Coronary artery (tissue), 2 donors: ENCODE measurements at places on chromosomes 11 and 22.

- DNase-seq = no peak
Measured at GRCh38 chr11:69485337-69486041, 4.0 kb downstream of the LINC01488 start.

DNA sequence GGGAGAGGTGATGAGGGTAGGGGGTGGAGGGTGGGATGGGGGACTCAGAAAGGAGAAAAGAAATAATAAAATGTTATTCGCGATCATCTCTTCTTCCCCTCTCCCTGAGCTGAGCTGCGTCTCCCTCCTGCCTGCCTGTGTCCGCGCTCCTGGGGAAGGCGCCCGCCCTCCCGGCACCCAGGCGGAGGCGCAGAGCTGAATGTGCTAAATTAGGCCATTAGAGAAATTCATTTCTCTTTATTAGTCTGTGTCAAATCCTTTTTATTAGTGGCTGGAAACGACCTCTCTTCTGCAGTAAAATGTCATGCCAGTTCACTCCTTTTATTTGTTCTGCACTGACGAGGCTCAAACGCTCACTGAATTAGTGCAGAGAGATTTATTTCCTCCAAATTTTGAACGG is 116.1 kb downstream of the FEZ1 start:
- DNase-seq = no peak

- no peak for DNase-seq
Measured at GRCh38 chr22:37026325-37026724, 6.8 kb downstream of the MPST start.

GRCh38 chr11:43515090-43515489 is 156.4 kb downstream of the TTC17 start:
- DNase-seq = no peak

- DNase-seq = no peak
Measured at GRCh38 chr22:50320671-50321325, 6.0 kb downstream of the DENND6B start.

DNA sequence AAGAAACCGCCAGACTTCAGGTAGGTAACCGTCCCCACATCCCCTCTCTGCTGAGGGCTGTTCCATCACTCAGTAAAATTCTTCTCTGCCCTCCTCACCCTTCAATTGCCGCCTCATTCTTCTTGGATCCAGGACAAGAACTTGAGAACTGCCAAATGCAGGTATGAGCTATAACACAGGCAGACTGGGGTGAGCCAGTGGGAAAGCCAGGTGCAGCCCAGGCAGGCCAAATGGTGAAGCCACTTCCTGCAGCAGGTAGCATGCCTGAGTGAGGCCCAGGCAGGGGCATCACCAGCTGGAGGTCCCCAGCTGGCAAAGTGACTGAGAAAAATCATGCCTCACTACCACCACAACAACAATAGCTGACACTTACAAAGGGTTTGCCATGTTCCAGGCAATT is 22.4 kb upstream of the API5 start:
- no peak for DNase-seq

DNA sequence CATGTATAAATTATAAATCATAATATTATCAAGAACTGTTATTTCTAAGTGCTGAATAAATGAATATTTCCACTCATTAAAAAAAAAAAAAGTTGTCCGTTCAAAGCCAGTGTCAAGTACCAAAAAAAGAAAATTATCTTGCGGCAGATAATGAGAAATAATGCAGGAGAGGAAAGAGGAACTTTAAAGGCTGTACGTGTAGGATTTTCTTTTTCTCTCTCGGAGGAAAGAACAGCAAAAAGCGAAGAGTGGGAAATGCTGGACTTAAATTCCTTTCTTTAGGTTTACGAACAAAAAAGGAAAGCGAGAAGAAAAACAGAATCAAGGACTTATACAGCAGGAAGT is 999 bp upstream of the CCDC83 start:
- DNase-seq = no peak

DNA sequence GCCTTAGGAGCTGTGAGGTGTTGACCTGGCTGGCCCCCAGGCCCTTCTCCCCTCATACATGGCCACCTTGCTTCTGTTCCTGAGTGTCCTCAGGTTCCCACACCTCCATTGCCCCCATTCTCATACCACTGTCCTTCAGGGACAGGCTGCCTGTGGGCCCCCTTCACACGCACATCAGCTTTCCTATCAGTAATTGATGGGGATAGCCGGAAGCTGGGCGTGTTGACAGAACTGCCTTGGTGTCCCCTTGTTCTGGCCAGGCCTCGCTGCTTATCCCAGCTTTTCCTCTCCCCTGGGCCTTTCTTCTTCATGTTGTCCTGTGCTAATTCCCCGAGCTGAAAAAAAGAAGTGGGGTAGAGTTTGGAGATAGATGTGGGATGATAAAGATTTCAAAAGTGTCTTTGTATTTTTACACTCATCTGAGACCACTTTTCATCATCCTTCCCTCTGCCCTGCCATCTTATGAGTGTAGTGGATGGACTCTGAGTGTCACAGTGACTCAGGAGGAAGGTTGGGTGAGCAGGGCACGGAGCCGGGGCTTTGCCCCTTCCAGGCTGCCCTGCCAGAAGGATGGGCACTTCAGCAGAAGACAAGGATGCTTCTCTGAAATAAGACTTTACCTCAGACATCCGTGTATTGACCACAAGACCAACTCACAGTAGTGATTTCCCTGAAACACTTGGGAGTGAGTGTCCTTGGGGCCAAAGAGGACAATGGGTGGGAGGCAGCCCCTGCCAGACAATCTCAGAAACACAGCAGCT is 42.8 kb downstream of the MED15 start:
- no peak for DNase-seq

- DNase-seq = no peak
Measured at GRCh38 chr11:95119361-95120060, 29.9 kb downstream of the ENDOD1 start.

GRCh38 chr11:17639091-17639490 is 80.3 kb upstream of the MYOD1 start:
- DNase-seq = no peak

- DNase-seq = no peak
Measured at GRCh38 chr11:18706330-18707243, 8.0 kb downstream of the TMEM86A start.

DNA sequence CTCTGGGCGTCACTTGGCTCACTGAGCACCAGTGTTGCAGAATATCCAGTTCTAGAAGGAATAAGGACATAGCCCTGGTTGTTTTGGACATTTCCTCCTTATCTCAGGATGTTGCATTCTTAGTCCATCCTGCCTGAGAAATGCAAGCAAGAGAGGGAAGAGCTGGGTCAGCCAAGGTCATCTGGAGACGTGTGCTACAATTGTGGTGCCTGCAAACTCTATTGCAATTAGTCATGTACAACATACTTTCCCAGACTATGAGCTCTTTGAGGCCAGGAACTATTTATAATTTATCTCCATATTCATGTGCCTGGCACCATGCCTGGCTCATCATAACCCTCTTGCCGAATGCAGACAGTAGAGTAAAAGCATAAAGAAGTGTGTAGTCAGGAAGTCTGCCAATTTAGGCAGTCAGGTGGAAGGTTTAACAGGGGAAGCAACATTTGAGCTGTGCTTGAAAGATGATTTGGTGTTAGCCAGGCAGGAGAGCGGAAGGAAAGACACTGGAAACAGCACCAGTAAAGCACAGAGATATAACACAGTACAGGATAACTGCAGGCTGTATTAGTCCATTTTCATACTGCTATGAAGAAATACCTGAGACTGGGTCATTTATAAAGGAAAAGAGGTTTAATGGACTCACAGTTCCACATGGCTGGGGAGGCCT is 129.4 kb upstream of the PAX6 start:
- DNase-seq = no peak

DNA sequence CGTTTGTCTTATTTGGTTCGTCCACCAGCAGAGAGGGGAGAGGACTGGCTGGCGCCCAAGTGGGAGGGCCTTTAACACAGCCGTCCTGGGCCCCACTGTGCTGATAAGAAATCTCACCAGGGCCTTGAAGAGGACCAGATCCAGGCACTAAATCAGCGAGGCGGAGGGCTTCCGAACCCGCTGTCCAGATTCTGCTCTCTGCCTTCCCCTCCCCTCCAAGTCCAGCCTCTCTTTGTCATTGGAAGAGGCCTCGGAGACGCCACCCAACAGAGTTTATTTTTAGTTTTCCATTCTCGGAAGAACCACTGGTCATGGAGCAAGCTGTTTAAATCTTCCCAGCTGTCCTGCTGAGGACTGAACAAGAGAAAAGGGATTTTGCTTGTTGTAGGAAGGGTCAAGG is 9.3 kb upstream of the FXYD6 start:
- DNase-seq = peak; percentile 71

DNA sequence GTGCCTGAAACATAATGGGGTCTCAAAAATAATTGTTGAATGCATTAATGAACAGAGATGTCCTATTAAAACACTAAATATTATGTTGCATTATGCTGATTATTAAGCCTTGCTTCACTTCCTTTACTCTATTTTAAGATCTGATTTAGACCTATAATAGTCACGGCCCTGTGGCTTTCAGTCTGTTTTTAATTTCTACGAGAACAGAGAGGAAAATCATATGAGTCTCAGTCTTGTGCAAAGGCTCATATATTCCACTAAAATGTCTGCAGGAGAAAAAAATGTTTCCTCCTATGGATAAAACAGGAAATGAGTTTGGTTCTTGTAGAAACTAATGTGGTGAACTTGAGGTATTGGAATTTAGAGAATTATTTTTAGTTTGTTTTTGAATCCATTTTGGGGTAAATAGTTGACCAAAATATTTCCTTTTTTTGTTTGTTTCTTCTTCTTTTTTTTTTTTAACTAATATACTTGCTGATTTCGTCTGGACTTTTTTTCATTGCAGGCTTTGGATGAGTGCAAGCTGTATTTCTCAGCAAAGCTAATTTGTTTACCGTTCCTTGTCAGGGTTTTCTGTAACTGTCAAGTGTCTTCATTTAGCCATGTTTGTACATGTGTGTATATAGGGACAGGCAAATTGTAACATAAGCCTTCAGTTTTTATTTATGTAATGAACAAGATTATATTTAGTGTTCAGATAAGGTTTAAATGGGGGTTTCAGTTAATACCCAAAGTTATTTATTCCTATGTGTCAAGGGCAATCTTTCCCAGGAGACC is 139.1 kb upstream of the DDI1 start:
- DNase-seq = no peak

DNA sequence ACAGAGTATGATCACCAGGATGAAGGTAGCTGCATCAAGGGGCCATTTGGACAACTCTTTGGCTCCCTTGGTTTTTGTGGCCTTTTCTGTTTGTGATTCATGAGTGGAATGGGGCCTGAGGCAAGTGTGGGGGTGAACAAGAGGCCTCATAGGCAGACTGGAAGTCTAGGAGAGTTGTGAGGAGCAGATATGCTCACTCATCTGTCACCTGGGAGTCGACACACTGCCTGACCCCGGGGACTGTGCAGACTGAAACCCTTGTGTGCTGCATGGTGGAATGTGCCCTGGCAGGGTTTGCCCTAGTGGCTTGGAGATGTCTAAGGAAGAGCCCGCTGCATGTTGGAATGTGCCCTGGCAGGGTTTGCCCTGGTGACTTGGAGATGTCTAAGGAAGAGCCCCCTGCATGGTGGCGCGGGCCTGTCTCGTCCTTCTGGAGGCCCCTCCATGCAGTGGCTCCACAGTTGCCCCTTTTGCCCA is 60.0 kb downstream of the MED15 start:
- no peak for DNase-seq

DNA sequence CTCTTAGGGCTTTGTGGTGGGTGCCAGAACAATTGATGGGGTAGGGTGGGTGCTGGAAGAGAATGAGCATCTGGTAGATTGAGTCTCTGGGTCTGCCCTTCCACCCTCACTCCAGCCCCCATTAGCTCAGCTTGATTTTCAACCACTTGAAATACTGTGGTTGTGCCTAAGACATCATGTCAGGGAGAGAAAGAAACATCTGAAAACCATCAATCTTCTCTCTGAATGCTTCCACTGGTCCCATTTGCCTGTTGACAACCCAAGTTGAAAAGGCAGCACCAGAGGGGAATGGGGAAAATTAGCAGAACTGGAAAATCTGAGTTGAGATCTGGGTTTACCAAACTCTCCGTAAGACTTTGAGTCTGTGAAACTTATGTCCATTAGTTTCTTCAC is 26.1 kb downstream of the CD44 start:
- no peak for DNase-seq

DNA sequence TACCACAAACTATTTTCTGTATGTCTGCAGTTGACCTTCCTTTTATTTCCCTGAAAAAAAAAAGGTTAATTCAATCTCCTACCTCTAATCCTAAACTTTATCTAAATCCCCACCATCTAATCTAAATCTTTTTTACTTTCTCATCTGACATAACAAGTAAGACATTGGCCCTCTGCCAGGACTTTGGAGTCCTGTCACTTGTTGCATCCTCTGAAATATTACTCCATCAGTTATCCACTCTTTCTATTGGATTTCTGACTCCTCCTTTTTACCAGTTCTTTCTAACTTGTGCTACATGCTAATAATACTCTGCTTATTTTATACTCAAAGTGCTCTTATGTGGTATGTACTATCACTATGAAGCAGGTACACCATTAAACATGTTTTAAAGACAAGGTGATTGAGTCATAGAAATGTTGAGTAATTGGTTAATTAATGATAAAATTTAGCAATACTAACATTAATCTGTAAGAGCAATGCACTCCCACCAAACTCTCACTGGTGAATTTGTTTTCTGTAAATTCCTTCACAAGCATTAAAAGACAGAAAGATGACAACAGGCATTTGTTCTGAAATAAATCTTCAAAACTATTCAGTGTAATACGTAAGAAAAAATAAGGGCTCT is 914.2 kb upstream of the RAG2 start:
- DNase-seq = no peak

GRCh38 chr22:19447330-19448075 is at the start of gene C22orf39:
C22orf39 (minus strand) TSS chr22:19447711; CDS start chr22:19447688, 23 bp downstream.
- DNase-seq = peak; percentile 92

DNA sequence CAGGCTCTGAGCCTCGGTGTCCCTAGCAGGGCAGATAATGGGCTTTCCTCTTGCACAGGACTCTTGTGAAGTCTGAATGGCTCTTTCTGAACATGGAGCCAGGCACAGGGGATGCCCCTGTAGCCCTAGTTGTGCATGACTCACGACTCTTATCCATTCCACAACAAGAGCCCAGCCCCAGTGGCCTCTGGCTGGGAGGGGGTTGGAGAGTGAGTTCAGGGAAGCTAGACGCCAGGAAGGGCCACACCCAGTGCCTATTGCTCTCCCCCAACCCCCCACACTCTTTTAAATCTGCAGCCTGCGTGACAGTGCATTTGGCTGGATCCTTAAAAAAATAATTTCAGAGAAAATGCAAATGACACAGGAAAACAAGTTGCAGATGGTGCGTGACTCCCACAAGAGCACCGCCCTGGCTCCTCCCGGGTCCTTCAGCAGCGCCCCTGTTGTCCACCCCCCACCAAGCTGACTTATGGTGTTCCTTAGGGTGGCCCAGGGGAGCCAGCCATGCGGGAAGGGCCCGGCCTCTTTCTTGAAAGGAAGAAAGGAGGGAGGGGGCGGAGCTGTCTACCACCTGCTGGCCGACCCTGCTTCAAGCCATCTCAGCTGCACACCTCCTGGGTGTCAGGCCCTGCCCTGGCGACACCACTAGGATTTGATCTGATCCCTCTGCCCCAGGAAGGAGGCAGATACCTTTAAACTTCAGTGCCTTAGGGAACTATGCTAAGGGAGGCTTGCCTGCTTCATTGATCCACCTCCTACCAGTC is 74.7 kb downstream of the MN1 start:
- peak; percentile 85 for DNase-seq
